Muscle of leg (tissue), 16 donors: ENCODE measurements at places on chromosomes 1 and 21.

- DNase-seq = peak; percentile 33
These were observed 416.3 kb upstream of the ESRRG start for GRCh38 chr1:217139513-217139912.

DNA sequence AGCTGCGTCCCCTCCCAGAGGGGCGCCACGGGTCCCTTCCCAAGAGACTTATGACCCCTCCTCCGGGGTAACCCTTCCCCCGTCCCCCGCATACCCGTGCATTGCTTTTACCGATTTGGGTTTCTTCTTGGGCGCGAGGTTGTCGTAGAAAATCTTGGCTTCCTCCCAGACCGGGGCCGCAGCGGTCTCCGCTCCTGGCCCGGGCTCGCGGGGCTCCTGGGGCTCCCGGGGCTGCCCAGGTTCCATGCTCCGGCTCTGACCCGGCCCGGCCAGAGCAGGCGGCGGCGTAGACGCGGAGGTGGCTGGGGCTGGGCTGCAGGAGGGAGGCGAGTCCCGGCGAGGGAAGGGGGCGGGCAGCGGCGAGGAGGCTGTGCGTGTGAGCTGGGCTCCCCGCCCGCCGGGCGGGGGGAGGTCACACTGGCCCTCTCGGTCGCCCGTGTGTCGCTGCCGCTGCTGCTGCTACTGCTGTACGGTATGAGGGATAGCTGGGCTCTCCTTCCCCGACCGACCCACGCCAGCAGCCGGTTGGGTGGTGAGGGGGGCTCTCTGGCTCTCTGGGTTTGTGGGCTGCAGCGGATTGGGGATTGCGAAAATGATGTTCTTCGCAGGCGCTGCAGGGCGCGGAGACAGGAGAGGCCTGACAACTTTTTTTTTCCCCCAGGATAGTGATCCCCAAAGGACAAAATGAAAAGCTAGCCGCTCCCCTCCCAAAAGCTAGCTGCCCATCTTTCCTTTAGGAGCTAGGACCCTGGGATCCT, at the start of gene NT5C1A:
Gene NT5C1A, minus strand, starts transcription at position 315 of the 758 bp plus-strand sequence. Its CDS starts 69 bp downstream, at position 246.
- DNase-seq = peak; percentile 61

GRCh38 chr1:225872075-225872430, 10.1 kb downstream of the TMEM63A start:
- no peak for DNase-seq

GRCh38 chr1:85607921-85608265, 27.3 kb downstream of the CCN1 start:
- DNase-seq = no peak

DNA sequence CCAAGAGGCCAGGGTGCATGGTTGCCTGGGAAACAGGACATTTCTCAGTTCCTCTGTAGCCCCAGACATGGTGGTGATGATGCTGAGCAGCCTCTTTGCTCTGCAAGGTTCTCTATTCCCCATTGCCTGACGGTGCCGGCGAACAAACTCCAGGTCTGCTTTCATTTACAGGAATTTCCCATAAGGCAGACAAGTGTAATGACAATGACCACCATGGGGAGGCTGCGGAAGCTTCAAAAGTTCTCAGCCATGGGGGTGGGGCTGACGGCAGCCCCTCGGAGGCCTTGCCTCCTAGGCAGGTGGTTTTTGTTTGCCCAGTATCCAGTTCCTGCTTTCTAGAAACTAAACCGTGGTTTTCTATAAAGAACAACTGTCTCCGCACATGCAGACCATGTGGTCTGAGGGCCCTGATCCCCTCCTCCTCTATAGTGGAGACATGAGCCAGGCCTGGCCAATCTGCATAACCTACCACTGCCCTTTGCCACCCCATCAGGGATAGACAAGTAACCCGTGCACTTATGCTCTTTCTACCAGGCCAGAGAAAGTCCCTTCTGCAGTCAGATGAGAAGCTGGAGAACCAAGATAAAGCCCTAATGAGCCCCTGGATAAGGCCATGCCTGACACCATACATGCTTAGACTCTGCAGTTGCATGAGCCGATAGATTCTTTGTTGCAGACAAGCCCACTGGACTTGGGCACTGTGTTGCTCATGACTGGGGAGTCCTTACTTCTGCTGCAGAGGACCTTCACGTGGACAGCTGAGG, 54.1 kb downstream of the LDLRAD2 start:
- no peak for DNase-seq

DNA sequence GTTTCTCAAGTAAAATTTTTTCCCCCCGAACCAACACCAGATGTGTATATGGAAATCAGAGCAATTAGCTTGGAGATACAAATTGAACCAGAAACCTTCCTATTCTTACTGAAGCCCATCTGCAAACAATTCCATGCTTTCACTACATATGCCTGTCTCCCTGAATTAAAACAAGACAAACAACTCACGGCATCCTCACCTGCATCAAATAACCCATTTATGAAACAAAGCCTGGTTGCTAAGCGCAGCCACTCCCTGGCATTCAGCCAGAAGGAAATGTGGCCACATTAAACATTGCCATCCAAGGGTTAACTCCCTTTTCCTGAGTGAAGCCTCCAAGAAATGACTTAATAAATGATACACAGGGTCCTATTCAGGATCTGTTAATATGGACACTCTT, 55.3 kb downstream of the APP start:
- DNase-seq = peak; percentile 33

DNA sequence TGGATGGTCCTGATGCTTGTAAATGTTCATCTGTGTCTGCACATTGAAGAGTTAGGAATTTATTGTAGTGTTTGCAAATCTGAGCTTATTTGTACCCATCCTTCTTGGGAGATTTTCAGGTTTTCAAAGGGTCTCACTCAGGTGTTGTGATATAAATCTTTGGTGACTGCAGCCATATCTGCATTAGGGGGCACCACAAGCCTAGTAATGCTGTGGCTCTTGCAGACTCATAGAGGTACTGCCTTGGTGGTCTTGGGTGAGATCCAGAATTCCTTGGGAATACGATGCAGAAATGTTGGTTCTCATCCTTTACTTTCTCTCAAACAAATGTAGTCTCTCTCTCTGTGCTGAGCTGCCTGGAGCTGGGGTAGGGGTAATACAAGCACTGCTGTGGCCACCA, 405.9 kb downstream of the TTLL7 start:
- DNase-seq = no peak

GRCh38 chr1:153549741-153550397, 811 bp upstream of the S100A3 start:
- no peak for DNase-seq
